ENCODE measurements at places on chromosomes 16 and 17.
A peak's percentile ranks its signal among the peaks of the same experiment; 100 is the strongest.

GRCh38 chr17:14201021-14201987 is 35.4 kb downstream of the CDRT15 start:
- peak; percentile 32 for DNase-seq

GRCh38 chr16:20822521-20823325 is 16.4 kb downstream of the REXO5 start:
- no peak for DNase-seq

GRCh38 chr17:60473788-60474187 is 51.5 kb downstream of the CHCT1 start:
- no peak for DNase-seq

GRCh38 chr17:70072546-70073309 is 2.3 kb upstream of the KCNJ16 start:
- no peak for DNase-seq

GRCh38 chr16:85330694-85331188 is 218.5 kb upstream of the CIBAR2 start:
- DNase-seq: no peak

- no peak for DNase-seq
Measured at GRCh38 chr16:22734368-22734767, 79.6 kb upstream of the HS3ST2 start.

GRCh38 chr17:43416998-43417890 is 18.5 kb downstream of the ARL4D start:
- DNase-seq: no peak

Data from stimulated activated naive CD8-positive, alpha-beta T cell treated with anti-CD3 and anti-CD28 coated beads, Interleukin-15, Interleukin-2, amounts not matched to agents 100 U/mL and 50 U/mL, for 24 hours (primary cell).